Vagina (tissue), 2 donors: ENCODE measurements at places on chromosomes 12 and 14.

- no peak for DNase-seq
Observed at GRCh38 chr12:128012110-128012509, 254.9 kb upstream of the TMEM132C start.

GRCh38 chr14:39666386-39666785 is 234.2 kb upstream of the FBXO33 start:
- no peak for DNase-seq

- DNase-seq = no peak
Observed at GRCh38 chr12:131716282-131716681, 5.4 kb downstream of the SFSWAP start.

- no peak for DNase-seq
Observed at GRCh38 chr12:25615119-25615518, 62.0 kb upstream of the LMNTD1 start.

DNA sequence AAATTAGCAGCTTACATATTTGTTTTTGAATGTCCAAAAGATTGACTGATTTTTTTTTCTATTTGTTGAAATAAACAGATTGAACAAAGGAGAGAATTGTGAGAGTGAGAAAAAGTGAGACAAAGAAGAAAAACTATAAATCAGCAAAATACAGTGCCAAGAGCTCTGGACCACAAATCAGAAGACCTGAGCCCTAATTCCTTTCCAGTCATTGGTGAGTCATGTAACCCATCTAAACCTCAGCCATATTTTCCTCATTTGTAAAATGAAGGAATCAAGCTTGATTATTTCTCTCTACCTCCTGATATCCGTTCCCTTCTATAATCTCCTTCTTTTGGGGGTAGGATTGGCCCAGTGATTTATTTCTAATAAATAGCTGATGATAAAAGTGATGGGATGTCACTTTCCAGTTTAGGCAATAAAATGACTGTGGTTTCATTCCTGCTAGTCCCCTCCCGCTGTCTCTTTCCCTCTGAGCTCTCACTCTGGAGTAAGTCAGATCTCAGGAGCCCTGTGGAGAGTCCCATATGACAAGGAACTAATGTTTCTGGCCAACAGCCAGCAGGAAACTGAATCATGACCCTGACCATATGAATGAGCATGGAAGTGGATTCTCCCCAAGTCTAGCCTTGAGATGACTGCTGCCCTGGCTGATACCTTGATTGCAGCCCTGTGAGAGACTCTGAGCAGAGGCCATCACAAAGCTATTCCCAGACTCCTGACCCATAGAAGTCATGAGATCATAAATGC is 218.9 kb downstream of the ACSS3 start:
- DNase-seq = no peak

GRCh38 chr14:89401761-89402160 is 15.3 kb downstream of the FOXN3 start:
- DNase-seq = no peak

- DNase-seq = no peak
Observed at GRCh38 chr14:106820119-106820518, 1293.7 kb downstream of the TMEM121 start.

GRCh38 chr14:52906141-52906601 is 44.7 kb downstream of the FERMT2 start:
- DNase-seq = no peak

- no peak for DNase-seq
Observed at GRCh38 chr12:56521590-56522371, at the start of gene RBMS2. TSS of gene RBMS2 (plus strand) at chr12:56521820. CDS start at chr12:56522024, 204 bp downstream.

DNA sequence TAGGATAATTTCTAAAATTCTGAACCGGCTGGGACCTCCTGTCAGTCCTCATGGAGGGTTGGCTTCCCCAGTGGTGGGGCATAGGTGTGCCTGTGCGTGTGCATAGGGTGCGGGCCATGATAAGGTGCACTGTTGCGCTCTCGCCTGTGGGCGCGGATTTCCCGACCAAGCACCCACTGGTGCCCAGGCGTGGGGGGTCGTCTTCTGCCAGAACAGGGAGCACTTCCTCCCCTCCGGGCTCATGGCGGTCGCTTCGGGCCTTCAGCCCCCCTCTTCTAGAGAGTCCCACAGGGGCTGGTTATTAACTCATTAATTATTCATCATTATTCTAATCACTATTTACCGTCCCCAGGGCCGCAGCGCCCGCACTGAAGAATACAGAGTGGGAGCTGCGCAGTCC is 2.8 kb downstream of the C1QL4 start:
- no peak for DNase-seq

DNA sequence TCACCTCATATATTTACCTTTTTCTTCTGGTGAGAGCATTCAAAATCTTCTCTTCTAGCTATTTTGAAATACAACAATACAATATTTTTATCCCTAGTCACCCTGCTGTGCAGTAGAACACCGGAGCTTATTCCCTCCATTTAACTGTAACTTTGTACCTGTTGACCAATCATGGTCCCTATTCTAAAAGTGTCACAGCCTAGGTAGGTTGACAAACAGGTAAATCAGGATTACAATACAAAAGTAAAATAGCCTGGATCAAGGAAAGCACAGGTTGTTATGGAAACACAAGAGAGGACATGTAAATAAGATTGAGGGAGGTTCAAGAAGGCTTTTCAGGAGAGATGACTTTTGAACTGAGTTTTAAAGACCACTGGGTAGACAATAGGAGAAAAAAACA is 670.9 kb downstream of the DIO2 start:
- DNase-seq = no peak

DNA sequence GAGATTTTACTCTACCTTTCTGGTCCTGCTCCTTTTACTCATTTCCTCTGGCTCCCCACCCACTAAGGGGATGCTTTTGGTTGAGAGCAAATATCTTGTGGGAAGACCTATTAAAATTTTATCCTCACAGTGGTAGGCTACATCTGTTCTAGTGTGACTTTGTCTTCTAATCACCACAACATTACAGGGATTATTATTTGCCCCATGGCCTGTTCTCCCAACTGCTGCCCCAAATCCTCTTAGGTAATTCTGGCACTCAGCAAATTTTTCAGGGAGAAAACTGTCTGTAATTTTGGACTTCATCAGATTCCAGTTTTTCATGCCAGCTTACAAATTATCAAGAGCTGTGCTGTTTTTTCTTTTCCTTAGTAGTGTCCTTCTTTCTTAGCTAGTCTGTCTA is 172.3 kb downstream of the GPHN start:
- DNase-seq = no peak

DNA sequence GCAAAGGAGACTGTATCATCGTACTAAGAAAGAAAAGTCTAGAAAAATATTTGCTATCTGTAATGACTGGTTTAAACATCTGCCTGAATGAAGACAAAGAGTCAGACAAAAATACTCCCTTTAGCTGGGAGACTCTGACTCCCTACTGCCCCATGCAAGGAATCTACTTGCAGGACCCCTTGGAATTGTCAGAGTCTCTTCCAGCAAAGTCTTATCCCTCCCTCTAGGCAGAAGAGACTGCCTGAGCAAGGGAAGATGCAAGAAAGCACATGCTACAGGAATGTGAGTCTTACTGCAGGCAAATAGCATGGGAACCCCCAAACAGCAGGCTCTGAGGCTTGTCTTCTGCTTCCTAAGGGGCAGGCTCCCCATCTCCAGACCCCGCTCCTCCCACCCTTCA is 154.0 kb downstream of the KCNA5 start:
- DNase-seq = no peak

DNA sequence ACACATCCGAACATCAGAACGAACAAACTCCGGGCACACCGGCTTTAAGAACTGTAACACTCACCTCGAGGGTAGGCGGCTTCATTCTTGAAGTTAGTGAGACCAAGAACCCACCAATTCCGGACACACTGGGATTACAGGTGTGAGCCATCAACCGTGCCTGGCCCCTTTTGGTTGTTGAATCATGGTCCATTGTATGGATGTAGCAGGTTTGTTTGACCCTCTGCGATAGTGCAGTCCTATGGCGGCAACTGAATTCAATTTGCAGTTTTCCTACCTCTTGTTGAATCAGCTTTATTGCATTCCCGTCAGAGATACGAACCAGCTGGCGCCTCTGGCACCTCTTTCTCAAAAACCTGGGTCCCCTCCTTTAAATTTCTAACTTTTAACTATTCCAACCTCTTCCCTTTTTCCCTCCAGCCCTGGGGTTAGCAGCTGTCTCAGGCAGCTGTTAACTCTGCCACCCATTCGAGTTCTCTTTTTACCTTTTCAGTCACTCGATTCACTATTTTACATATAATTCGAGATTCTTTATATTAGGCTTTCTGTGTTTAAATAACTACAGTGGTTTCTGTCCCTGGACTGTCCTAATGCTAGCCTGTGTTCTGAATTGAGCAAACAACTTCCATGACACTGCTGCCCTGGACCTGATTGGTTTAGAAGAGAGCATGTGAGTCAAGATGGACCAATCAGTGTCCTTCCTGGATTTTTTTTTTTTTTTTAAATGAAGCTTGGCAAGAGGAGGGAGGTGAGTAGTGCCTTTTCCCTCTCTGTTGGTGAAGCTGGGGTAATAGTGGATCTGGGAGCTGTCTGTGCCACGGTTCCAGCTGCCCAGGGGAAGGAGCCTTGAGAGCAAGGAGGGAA is 261.5 kb downstream of the PCNX1 start:
- no peak for DNase-seq

- DNase-seq = no peak
Observed at GRCh38 chr12:93616584-93617101, 44.2 kb downstream of the SOCS2 start.

DNA sequence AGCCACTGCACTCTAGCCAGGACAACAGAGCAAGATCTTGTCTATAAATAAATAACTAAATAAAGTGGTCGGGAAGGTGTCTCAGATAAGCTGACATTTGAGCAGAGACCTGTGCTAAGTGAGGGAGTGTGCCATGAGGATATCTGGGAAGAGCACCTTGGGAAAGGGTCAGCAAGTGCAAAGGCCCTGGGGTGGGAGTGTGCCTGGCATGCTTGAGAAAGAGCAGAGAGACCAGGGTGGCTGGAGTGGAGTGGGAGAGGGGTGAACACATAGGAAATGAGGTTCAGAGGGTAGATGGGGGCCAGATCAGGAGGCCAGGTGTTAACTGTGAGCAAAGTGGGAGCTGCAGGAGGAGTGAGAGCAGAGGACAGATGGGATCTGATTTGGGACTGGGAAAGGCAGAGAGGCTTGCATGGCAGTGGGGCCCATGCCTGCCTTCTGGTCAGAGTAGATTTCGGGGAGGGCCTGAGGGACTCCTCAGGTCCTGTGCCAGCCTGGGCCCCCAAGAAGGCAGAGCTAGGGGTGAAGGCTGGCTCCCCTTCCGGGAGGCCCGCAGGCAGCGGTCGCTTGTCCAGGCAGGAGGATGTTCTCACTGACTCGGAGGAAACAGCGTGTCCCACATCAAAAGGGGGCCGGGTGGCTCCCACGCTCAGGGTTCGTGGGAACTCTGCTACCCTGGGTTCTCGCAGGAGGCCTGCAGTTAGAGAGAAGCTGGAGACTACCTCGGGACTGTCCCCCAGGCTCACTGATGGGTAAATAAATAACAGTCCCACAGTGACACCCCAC is 32.6 kb downstream of the DTX1 start:
- no peak for DNase-seq

GRCh38 chr14:55005071-55005470 is 21.8 kb downstream of the WDHD1 start:
- DNase-seq = no peak

DNA sequence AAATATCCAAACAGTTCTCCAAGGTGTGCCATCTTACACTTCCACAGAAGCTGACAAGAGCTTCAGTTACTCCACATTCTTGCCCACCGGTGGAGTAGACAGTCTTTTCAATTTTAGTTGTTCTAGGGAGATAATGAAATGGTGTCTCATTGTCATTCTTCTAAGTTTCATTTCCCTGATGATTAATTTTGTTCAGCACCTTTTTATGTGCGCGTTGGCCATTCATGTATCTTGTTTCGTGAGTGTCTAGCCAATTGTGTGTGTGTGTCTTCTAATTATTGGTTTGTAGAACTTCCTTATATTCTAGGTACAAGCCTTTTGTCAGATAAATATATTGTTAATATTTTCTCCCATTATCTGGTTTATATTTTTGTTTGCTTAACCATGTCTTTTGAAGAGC is 63.1 kb downstream of the GLT1D1 start:
- DNase-seq = no peak

GRCh38 chr12:102347811-102348210 is 132.6 kb downstream of the IGF1 start:
- DNase-seq = no peak

DNA sequence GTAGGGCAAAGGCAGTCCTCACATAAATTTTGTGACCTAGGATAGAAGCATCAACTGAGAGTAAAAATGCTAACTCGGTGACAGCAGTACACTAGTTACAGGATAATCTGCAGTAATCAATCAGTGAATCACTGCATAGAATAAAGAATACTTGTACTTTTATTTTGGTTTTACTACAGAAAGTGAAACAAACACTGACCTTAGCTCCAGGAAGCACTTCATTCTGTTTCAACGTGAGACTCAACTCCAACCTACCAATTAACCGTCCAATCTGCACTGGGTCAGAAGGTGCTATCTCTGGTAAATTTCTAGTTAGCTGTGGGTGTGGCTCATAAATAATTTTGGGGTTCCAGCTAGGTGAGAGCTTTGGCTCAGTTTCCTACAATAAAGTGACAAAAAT is 21.8 kb downstream of the ATG2B start:
- no peak for DNase-seq

- no peak for DNase-seq
Observed at GRCh38 chr12:85779768-85780167, 56.4 kb downstream of the RASSF9 start.

- no peak for DNase-seq
Observed at GRCh38 chr14:31827325-31827724, 249.8 kb upstream of the ARHGAP5 start.

DNA sequence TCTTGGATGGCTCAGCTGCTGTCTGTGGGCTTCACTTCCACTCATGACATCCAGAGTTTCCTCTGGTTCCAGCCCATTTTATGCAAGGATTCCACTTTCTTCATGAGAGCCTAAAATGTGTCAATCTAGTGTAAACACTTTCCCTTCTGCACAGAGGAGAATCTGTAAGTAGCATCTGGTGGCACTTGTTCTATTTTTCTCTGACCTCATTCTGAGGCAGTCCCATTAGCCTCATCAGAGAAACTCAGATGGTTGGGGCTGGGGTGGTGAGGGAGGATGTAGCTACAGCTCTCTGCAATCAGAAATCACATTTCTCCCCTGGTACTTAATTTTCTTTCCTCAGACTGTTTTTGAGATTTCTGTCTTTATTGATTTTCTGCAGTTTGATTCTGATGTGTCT is 81.6 kb downstream of the PRMT8 start:
- DNase-seq = no peak

- no peak for DNase-seq
Observed at GRCh38 chr12:56206452-56207166, 15.1 kb downstream of the RNF41 start.

GRCh38 chr14:21017528-21018245 is 7.2 kb downstream of the NDRG2 start:
- DNase-seq = no peak

- DNase-seq = no peak
Observed at GRCh38 chr14:56334458-56334857, 216.2 kb downstream of the PELI2 start.

DNA sequence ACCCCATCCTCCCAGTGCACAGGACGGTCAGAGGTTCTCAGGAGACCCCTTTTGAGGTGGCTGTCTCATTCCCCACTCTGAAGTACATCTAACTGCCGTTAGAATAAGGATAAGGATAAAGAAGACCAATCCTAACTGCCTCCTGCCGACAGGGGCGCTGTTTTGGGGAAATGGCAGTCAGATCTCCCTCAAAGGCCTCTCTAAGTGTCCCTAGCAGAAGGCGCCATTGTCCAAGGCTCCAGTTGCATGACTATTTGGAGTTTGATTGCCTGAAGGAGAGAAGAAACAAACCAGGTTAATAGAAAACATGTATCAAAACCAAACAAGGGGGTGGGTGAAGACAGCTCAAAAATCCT is 29.1 kb upstream of the KLRB1 start:
- no peak for DNase-seq

- DNase-seq = no peak
Observed at GRCh38 chr14:75832621-75833297, 149.0 kb downstream of the TGFB3 start.
